ENCODE measurements at places on chromosomes 5 and 9.
A peak's percentile ranks its signal among the peaks of the same experiment; 100 is the strongest.

- DNase-seq: peak; percentile 40
These were observed 132.4 kb downstream of the ROR2 start for GRCh38 chr9:91817493-91818224.

- no peak for DNase-seq
These were observed 7.0 kb downstream of the MAMDC4 start for GRCh38 chr9:136858844-136859757.

DNA sequence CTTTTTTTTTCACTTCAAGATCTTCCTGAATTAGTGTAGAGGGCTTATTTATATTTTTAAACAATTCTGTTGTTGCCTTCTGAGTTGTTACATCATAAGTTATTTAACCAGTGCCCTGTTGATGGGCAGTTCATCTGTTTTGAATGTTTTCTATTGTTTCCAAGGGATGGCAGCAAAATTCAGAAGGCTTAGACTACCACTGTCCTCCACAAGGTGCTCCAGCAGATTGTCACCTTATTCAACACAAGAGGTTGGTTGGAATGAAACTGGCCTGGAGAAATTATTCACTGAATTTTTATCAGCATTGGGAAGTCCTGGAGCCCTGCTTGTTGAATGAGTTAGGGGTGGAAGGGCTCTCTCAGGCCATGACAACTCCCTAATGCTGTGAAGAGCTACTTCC, 1.3 kb upstream of the KLHL9 start:
- DNase-seq: no peak

DNA sequence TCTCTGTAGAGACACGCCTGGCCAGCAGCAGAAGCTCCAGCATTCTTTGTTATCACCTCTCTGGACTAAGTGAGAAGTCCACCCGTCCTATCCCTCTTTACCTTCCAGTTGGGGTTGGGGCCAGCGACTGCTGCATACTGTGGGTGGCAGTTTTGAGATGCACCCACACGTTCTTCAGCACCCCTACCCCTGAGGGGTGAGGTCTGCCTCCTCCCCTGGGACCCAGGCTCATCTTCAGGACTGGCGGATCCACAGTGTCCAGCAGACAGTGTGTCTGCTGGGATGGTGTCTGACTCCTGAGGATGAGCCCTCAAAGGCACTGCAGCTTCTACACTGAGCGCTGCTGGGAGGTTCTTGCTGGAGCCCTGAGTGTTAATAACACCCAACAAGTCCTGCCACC, 78.8 kb downstream of the GADD45G start:
- no peak for DNase-seq

DNA sequence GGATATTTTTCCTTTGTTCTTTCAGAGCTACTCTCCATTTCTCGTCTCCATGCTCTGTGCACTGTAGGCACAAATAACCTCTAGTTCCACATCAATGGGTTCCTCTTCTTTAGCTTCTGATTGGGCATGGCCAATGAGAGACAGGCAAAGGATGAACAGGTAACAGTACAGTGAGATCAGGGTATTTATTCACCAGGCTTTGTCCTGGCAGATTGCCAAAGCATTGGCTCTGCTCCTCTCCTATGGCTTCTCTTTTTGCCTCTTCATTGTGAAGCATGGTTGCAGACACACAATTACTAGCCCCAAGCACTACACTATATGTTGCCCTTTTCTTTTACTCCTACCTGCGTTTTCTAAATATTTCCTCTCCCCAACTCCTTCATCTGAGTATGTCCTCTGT, 215.1 kb upstream of the ARRDC3 start:
- DNase-seq: no peak

- DNase-seq: no peak
These were observed 36.4 kb downstream of the PHF2 start for GRCh38 chr9:93612796-93613154.

- DNase-seq: no peak
These were observed 19.5 kb upstream of the GOLGA1 start for GRCh38 chr9:124960409-124960752.

GRCh38 chr5:84870369-84870768, 485.7 kb upstream of the EDIL3 start:
- no peak for DNase-seq

DNA sequence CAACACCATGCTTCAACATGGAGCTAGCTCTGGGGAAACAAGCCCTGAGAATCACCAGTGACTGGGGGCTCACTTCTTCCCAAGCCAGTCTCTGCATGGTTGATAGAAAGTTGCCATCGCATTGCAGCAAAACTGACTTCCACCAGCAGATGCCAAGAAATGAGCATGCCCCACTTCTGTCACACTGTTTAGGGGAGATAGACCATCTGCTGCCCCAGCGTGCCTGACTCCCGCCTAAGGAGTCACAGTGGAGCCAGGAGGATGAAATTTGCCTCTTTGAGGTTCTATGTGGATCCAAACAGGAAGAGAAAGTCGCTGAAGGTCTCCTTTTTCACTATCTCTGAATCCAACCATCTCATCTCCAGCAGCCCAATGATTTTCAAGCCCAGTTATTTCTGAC, 116.7 kb upstream of the SLIT3 start:
- no peak for DNase-seq

GRCh38 chr5:15285901-15286583, 213.9 kb upstream of the FBXL7 start:
- DNase-seq: no peak

GRCh38 chr5:4579679-4580078, 560.5 kb upstream of the ADAMTS16 start:
- no peak for DNase-seq

GRCh38 chr5:96037128-96037527, 75.5 kb upstream of the ELL2 start:
- DNase-seq: no peak

- no peak for DNase-seq
These were observed 186.7 kb downstream of the PARP8 start for GRCh38 chr5:50853151-50853550.

- no peak for DNase-seq
These were observed 23.9 kb downstream of the DCP2 start for GRCh38 chr5:113000466-113000865.

- no peak for DNase-seq
These were observed 22.3 kb downstream of the ATPSCKMT start for GRCh38 chr5:10227379-10227778.

DNA sequence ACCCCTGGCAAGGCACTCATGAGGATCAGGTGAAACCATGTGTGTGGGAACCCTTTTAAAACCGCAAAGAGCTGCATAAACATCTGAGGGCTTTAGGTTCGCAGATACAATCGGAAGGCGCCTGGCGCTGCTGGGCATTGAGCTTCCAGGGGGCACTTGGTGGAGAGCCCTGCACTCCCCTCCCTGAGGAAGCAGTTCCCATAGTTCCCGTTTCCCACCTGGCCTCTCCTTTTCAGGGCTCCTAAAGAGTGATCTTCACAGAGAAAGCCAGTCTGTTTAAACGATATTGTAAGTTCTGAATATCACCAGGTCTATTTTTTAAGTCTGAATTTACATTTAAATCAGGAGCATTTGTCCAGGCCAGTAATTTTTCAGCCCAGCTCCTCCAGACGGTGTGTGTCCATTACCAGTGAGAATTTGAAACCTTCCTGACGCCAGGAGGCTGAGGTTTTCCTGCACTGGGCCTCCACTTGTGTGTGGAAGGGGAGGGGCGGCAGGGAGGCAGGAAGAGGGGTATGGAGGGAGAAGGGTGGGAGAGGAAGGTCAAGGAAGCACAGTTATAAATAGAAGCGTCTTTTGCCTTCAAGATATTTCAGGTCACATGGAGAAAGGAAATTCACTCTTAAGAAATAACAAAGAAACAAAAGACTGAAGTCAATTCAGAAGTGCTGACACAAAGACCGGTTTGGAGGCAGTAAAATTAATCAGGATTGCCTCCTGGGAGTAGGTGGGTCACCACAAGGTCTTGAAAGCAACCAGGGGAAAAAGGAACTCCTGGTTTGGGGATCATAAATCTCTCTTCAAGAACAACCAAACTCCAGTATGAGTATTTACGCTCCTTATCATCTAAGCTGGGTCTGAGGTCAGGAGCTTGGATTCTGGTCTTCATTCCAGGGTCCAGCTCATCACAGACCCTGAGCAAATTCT, 14.3 kb upstream of the MGAT1 start:
- DNase-seq: no peak

DNA sequence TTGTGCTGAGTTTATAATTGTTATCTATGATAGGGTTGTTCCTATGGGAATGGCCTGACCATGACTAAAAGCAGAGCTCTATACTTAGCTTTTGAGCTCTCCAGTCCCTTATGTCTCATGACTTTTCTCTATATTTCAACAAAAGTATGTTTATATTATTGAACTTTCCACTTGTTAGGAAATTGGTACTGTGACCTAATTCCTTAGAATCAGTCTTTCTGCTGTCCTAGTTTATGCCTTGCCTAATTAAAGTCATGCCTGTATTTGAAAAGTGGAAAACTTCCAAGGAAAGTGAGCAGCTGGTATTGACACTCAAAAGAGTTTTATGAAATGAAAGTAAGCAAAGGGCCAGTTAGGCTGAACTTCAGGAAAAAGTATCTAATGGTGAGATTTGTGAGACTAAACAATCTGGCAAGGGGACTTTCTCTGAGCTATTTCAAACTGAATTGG, 68.6 kb downstream of the XRCC4 start:
- no peak for DNase-seq

- DNase-seq: no peak
These were observed 146.9 kb downstream of the RORB start for GRCh38 chr9:74644023-74644422.

GRCh38 chr5:6261256-6261655, 117.1 kb downstream of the MED10 start:
- no peak for DNase-seq

DNA sequence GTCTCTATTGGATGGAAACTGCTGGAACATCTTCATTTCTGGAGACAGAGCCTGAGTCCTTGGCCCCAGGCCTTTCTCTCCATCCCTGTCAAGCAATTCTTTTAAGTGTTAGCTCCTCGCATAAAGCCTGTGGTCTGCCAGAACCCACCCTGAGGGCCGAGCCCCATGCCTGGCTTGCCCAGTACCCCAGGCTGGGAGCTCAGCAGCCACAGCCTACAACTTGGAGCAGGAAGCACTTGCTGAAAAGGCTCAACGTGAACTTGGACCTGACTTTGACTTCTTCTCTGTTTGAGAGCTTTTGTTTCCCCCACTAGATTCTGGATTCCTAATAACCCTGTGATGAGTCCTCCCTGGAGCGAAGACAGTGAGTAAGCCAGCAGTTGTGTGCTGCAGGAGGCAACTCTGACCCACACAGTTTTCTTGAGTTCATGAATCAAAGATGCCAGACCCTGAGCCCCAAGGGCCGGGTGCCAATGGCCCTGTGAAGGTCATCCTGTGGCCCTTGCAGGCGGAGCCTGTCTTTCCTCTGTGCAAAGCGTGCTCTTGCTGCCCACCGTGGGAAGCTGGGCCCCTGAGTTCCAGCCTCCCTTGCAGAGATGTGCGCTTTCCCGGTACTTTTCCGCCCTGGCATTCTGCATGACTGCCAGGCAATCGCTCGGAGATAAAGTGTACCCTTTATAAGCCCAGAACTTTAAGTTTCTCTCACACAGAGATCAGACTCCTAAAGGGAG, 64.3 kb upstream of the RUFY1 start:
- no peak for DNase-seq

DNA sequence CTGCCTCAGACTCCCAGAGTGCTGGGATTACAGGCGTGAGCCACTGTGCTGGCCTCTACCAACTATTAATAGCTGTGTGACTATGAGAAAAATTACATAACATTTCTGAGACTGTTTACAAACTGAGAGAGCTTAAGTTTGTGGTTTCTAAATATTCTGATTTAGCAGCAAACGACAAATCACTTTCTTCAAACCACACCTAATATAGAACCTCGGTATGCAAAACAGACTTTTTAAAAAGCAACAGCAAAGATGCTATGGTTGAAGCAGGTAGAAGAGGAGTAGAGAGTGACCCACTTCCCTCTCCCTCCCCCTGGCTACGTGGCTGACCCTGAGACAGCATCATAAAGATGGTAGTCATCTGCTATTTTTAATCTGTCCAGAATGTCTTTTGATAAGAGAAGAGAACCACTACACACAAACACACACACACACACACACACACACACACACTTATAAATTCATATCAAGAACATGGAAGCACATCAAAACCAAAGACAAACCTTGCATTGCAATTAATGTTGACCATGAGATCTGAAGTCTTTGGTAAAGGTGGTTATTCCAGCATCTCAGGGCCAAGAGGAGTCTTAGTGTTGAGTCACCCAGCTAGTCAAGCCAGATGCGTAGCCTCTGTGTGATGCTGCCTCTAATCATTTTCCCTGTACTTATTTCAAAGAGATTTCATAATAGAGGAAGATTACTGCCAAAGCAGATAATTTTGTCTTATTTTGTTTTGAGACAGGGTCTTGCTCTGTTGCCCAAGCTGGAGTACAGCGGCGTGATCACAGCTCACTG, 58.1 kb upstream of the TMEM215 start:
- no peak for DNase-seq

All from NT2/D1 (cell line).